Thoracic aorta (tissue), 2 donors: ENCODE measurements at places on chromosomes 3 and 15.
A peak's percentile ranks its signal among the peaks of the same experiment; 100 is the strongest.

DNA sequence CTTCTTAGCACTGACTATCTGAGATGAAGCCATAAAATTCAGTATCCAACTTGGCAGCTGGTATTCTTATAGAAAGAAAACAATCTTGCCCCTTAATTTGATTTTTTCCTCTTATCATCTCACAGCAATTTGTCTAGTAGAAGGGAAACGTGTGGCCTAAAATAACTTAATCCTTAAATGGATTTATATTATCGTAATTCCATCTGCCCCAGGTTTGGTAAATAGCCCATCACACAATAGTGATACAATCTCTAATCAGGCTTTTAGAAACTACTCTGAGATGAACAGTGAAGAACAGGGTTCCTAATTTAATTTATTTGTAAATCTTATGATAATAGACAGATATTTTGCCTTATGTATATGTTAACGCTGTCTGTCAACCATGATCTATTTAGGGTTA, 24.8 kb downstream of the PEX5L start:
- no peaks in the 10 kb centered on the region for H3K27me3 ChIP-seq
- no peak overlapping the region for H3K27ac ChIP-seq
- H3K4me3 ChIP-seq = no peak overlapping the region
- DNase-seq = no peak

DNA sequence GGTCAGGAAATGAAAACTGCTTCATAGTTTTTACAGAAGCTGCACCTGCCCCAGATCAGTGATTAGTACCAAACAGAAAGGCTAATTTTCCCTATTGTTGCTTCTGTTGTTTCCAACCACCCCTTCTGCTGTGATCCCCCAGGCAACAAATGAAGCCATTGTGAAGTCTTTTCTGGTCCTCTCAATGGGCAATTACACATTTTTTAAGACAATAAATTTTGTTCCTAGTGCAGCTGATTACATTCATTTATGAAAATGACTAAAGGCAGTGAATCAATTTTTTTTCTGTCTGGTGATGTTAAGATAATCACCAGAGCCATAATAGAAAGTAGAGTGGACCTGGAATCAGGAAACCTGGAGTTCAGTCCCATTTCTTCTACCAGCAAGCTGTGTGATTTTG, 32.7 kb downstream of the GLDN start:
- DNase-seq = no peak
- H3K4me1 ChIP-seq = peaks cover 10% of the 10 kb centered on the region
- no peak overlapping the region for H3K27ac ChIP-seq
- no peaks in the 10 kb centered on the region for H3K36me3 ChIP-seq
- H3K27me3 ChIP-seq = no peaks in the 10 kb centered on the region

DNA sequence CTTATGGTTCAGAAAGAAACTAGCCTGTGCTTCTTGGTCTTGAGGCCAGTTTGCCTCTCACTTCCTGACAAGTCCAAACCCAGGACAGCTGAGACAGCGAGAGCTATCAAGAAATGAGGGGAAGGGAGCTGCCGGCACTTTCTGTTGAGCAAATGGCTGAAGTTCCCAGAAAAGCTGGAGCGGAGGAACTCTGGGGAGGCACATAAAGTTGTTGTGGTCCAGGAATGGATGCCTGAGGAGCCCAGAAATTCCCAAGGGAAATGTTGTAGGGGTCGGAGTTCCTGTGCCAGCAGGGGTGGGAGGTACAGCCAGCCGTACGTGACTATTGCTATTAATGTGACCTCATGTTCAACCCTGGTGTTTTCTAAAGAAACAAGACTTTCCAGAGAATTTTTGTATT, 98.8 kb upstream of the TNFAIP8L3 start:
- no peaks in the 10 kb centered on the region for H3K27me3 ChIP-seq
- H3K4me3 ChIP-seq = peak overlapping the region; percentile 50
- DNase-seq = no peak
- H3K4me1 ChIP-seq = peaks cover 41% of the 10 kb centered on the region
- no peaks in the 10 kb centered on the region for H3K36me3 ChIP-seq

GRCh38 chr3:172707967-172708366, 2.9 kb downstream of the NCEH1 start:
- H3K4me3 ChIP-seq = no peak overlapping the region
- no peak overlapping the region for H3K27ac ChIP-seq
- peaks cover 18% of the 10 kb centered on the region for H3K4me1 ChIP-seq
- H3K27me3 ChIP-seq = no peaks in the 10 kb centered on the region

- H3K27ac ChIP-seq = peak overlapping the region; percentile 100
- H3K27me3 ChIP-seq = no peaks in the 10 kb centered on the region
Measured at GRCh38 chr15:92883163-92883875, 16.8 kb upstream of the CHD2 start.

GRCh38 chr3:56881841-56882240, 80.1 kb upstream of the ARHGEF3 start:
- peaks cover 9% of the 10 kb centered on the region for H3K4me1 ChIP-seq
- DNase-seq = no peak
- no peaks in the 10 kb centered on the region for H3K27me3 ChIP-seq
- H3K27ac ChIP-seq = no peak overlapping the region
- H3K4me3 ChIP-seq = no peak overlapping the region

- no peak overlapping the region for H3K4me3 ChIP-seq
- peaks cover 12% of the 10 kb centered on the region for H3K4me1 ChIP-seq
- DNase-seq = no peak
- H3K36me3 ChIP-seq = peaks cover 7% of the 10 kb centered on the region
- H3K27me3 ChIP-seq = no peaks in the 10 kb centered on the region
- no peak overlapping the region for H3K27ac ChIP-seq
Measured at GRCh38 chr15:64072812-64073211, 20.8 kb downstream of the CIAO2A start.
